HAP-1 (cell line): ENCODE measurements at places on chromosomes 7 and 10.

DNA sequence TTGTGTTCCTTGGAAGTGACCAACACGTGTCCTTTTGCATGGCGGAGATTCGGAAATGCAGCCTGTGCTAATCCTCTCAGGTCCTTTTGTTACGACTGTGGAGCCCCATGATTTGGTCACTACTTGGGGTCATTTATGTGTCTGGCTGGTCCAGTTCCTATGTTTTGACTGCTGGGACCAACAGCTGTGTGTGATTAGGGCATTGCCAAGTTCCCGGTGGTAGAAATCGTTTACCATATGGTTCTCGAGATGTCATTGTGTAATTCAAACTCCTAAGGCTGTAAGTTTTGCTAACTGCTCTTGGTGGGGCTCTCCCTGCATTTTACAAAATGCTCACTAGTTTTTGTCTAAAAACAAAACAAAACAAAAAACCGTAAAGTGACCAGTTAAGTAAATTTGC, 62.0 kb downstream of the CCNY start:
- DNase-seq: no peak

DNA sequence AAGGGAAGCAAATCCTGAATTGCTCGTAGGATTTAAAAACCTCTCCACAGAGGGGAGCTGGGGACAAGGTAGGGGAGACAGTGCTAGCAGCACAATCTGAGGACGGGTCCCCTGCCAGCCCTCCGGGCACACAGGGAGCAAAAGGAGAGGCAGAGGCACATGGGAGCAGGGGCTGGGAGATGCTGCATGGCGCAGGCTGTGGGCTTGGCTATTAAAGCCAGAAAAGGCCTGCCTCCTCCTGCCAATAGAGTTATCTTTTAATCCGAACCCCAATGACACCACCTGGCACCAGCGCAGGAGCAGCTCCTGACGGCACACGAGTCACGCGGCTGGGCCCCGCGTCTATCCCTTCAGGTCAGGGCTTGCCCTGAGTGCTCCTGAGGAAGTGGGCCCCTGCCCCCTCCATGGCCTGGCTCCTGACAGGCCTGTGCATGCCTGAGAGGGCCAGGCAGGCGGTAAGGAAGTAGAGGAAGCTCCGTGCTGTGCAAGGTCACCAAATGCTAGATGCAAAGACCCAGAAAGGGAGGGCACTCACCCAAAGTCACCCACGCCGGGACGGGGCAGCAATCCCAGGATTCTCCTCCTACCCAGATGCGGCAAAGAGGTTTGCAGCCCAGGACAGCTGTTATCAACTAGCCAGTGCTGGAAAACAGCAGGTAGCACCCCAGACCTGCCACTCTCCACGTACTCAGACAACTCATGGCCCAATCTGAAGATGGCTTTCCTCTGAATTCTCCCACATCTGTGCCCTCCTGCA, 28.1 kb downstream of the DLG5 start:
- DNase-seq: no peak

DNA sequence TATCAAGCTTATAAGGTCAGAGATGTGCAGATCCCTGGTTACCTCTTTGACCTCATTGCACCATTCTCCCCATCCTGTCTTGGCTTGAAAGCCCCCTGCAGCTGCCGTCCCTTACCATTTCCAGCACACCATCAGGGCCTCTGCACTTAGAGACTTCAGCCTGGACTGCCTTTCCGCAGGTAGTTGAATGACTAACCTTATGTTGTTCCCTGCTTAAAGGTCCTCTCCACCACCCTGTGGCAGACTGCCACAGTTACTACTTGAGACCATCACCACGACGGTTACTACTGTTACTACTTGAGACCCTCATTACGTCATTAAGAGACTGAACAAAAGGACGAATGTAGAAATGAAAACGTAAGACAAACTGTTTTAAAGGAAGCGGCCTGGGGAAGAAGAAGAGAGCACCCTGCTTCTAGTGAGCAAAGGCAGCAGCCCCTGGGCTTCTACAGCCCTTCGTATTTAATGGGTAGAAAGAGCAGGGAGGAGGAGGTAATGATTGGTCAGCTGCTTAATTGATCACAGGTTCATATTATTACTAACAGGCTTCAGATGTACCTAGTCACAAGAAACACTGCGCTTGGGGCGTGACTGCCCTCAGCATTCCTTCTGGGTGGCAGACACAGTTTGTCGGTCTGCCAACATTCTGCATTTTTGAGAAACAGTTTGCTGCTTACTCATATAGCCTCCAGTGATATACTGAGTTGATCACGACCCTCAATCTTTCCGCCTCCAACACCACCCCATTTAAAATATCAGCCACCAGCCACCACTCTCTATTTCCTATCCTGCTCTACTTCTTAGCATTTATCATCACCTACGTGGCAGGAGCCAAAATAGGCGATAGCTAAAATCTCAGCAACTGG, 74.1 kb upstream of the PARD3 start:
- DNase-seq: no peak

DNA sequence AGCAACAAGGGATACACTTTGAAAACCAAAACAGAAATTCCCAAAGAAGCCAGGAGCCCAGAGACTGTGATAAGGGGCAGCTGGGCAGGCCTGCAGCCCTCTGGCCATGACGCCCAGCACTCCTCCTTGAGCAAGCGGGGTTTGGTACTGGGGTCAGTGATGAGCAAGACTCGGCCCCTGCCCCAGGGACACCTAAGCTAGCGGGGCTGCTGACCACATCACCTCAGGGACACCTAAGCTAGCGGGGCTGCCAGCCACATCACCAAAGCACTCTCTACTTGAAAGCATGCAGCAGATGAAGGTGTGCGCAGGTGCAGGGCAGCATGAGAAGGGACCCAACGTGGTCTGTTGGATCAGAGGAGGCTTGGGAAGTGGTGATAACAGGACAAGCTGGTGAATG, 108.0 kb upstream of the PPP2R2D start:
- DNase-seq: no peak

GRCh38 chr7:31526864-31527263, 13.0 kb downstream of the ITPRID1 start:
- DNase-seq: no peak

DNA sequence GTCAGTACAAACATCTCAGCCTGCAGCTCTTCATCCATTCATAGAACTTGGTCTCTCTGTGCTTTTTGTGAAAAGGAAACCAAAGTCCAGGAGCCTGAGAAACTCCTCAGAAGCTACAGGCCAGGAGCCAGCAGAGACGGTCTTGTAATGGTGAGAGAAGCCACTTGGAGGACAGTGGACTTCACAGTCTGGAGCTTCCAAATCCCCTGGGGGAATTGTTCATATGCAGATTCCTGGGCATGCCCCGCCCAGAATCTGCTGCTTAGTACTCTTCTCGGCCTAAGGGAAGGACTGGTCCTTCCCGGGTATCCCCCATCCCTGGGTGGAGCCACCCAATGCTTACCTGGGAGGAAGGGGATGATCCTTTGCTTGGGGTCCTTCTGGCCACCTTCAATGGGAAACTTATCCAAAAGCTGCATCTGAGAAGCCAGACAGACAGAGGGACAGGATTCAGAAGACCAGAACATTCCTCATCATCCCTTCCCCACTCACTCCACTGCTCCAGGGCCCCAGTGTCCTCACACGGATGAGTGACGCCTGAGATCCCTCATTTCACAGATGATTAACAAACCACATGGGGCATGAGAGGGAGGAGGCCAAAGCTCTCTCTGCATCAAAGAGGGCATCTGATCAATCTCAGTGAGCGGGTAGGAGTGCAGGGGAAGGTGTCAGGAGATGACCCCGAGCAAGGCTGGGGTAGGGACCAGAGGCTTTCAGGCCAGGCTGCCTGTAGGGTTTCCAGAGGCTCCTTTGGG, 88.4 kb downstream of the SH3PXD2A start:
- DNase-seq: no peak

GRCh38 chr10:48802611-48803071, 118.0 kb downstream of the WDFY4 start:
- DNase-seq: no peak

- DNase-seq: no peak
Observed at GRCh38 chr10:3425716-3426115, 253.1 kb upstream of the PITRM1 start.
